Iris pigment epithelial cell (primary cell): ENCODE measurements at places on chromosomes 5 and 9.

DNA sequence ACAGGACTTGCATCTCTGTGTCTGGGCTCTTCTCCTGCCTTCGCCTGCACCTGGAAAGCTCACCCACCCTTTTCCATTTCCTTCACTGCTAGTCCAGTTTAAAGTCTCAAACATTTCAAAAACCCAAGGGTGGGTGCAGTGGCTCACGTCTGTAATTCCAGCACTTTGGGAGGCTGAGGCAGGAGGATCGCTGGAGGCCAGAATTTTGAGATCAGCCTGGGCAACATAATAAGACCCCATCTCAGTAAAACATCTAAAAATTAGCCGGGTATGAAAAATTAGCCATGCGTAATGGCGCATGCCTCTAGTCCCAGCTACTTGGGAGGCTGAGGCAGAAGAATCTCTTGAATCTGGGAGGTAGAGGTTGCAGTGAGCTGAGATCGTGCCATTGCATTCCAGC, 139.9 kb upstream of the RETREG1 start:
- DNase-seq, result no peak

DNA sequence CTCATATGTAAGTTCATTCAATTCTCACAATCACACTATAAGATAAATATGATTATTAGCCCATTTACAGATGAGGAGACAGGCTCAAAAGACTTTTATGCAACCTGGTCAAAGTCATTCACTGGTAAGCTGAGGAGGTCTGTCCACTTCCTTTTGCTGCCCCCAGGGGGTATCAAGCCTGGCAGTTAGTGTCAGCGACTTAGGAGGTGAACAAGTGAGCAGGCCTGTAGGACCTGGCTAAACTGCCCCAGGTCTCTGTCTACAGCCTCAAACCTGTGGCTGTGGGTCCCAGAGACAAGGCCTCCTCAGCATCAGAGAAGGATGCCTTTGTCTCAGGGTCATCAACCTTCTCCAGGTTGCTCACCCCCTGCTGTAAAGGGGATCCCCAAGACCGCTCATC, 10.4 kb downstream of the TGFBI start:
- DNase-seq, result no peak

DNA sequence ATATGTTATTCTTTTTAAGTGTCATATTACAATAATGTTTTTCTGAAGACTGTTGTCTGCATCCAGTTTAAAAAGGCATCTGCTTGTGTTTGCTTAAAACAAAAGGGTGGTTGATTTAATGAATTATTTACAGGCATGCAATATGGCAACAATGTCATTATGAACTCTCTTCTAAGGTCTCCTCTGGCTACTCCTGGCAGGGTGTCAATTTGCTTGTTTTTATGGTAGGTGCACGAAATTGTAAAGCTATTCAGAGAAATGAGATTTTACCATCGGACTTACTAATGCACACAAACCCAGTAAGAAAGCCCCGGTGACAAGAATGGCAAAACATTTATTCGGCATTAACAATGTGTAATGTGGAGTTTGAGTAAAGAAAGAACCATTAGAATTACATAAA, 539.8 kb upstream of the ZNF608 start:
- no peak for DNase-seq

DNA sequence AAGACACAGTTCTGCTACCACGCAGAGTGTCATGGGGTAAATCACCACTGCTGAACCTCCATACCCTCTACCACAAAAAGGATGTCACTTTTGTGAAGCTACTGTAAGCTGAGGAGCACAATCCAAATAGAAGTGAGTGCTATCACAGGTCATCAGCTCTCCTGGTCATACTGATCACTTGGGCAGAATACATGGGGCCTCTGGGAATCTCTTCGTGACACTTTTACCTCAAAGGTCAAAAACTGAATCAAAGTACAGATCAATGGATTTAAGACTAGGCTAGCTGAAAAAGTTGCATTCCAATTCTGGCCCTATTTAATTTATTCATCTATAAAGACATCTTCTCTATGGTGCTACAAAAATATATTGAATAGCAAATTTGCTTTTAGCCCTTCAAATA, 115.5 kb downstream of the MPDZ start:
- DNase-seq, result no peak

GRCh38 chr5:137181667-137182066, 317.5 kb downstream of the SPOCK1 start:
- DNase-seq, result no peak

DNA sequence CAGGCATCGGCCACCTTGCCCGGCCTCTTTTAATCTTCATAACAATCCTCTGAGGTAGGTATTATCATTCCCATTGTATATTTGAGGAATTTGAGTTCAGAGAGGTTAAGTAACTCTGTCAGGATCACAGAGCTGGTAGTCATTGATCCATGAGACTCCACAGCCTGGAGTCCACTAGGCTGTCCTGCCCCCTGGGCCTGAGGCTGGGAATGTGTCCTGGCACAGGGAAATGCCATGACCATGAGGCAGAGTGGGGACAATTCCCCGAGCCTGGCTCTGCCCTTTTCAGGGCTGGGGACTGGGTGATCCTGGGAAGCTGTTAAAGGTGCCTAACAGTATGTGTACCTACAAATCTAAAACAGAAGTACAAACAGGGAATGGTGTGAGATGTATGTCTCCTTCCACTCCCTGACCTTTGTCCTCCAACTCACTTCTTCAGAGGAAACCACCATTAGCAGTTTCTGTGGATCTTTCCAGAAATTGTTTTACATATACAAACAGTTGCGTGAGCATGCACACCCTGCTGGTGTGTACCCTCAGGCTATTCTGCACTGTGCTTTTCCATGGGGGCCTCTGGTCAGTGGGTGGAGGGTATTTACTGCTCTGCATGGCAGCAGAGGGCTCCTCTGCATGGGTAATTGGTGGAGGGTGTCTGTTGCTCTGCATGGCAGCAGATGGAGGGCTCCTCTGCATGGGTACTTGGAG, 53.8 kb downstream of the NDST1 start:
- no peak for DNase-seq

GRCh38 chr9:3865141-3865772, 339.5 kb upstream of the RFX3 start:
- peak; percentile 50 for DNase-seq

GRCh38 chr5:181054871-181055459, 14.9 kb downstream of the BTNL9 start:
- no peak for DNase-seq

GRCh38 chr5:75235711-75236110, 967 bp downstream of the ANKRD31 start:
- DNase-seq, result no peak

- no peak for DNase-seq
Measured at GRCh38 chr5:151541571-151541970, 49.6 kb downstream of the FAT2 start.

- peak; percentile 24 for DNase-seq
Measured at GRCh38 chr9:75979362-75979761, 88.9 kb downstream of the PCSK5 start.

GRCh38 chr9:4147476-4148230, 152.2 kb downstream of the GLIS3 start:
- DNase-seq, result no peak

DNA sequence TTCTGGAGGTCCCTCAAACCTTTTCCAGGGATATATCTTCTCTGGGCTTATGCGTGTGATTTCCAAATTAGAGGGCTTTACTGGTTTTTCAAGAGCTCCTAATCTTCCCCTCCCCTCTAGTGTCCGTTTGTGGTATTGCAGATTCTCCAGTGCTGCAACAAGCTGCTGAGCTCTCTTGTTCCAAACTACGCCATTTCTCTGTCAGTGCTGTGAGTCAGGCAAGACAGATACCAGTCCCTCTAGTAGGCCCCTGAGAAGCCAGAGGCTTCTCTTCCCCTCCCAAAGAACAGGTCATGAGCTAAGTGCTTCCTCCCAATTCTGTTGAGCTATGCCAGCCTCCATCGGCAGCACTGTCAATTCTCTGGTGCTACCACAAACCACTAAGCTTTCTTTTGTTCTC, 149.5 kb downstream of the FANCC start:
- peak; percentile 96 for DNase-seq

- DNase-seq, result no peak
Measured at GRCh38 chr5:39525271-39525670, 100.5 kb upstream of the DAB2 start.

GRCh38 chr5:172892713-172893112, 58.7 kb downstream of the ERGIC1 start:
- no peak for DNase-seq

GRCh38 chr5:135217669-135218485, 181.2 kb downstream of the MACROH2A1 start:
- no peak for DNase-seq

GRCh38 chr9:93505541-93506132, 52.3 kb upstream of the FAM120AOS start:
- peak; percentile 48 for DNase-seq

DNA sequence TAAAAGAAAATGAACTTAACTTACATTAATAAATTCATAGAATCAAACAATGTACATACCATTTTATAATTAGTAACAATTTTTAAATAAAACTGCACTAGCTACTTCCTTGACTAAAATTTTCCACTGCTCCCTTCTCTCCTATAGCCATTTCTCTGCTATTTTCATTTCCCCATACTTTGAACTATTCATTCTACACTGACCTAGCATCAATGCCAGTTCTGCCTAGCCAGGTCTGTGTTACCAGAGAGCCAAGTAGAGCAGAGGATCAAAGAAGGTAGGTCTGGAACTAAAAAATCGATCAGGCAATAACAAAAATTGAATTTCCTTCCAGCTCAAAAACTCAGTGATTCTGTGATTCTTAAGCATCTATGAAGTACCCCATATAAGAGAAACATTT, 84.5 kb downstream of the ERMP1 start:
- no peak for DNase-seq

DNA sequence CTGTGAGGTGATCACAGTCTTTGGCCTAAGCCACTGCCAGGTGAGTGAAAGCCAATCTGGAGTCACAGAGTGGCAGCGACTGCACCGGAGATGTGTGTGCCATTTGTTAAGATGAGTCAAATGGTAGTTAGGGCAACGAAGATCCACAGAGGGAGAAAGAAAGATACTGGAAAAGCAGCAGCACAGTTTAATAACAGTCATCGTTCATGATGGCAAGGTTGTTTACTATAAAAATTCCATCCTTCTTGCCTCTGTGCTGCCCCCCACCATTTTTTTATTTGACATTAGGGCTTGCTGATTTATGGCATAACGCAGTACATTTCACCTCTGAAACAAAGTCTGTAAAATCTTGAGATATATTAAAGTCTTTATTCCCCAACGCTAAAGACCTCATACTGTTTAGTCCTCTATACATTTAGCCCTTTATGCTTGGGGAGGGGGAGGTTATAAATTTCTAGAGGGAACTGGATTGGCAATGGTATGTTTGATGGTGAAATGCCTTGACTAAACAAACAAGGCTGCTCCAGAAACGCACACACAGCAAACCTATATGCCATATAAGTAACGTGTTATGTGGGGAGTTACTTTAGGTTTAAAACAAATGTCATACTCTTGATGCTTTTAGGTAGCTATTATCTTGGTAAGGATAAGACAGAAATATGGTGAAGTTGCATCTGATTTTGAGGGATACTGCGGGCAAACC, 55.8 kb upstream of the ABL1 start:
- peak; percentile 26 for DNase-seq

DNA sequence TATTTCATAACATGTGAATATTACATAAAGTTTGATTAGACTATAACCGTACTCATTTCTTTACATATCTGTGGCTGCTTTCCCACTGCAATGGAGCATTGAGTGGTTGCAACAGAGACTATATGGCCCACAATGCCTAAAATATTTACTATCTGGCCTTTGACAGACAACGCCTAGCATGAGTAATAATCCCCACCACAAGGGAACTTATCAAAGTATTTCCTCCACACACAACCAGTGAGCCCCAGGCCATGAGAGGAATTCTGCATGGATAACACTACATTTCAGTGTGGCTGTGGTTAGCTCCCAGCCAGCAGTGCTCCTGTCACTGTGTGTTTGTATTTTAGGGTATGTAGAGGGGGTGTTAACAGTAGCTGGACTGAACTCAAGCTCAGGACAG, 54.8 kb downstream of the FAM81B start:
- peak; percentile 88 for DNase-seq

DNA sequence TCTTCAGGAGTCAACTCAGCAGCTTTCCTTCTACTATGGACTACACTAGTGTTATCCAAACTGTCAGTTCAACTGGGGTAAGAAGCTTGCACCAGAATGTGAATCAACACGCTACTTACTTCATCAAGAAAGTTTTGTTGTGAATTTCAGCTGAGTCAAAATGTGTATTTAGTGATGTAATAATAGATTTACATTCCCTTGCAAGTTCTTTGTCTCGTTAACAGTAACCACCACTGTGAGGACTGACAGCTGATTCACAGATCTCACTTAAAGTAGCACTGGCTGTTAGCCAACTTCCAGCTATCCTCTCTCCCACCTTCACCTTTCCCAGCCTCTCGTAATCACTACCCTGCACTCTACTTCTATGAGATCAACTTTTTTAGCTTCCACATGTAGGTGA, 445.3 kb downstream of the NTRK2 start:
- DNase-seq, result peak; percentile 0

GRCh38 chr5:175378444-175379028, 65.4 kb downstream of the DRD1 start:
- DNase-seq, result no peak

DNA sequence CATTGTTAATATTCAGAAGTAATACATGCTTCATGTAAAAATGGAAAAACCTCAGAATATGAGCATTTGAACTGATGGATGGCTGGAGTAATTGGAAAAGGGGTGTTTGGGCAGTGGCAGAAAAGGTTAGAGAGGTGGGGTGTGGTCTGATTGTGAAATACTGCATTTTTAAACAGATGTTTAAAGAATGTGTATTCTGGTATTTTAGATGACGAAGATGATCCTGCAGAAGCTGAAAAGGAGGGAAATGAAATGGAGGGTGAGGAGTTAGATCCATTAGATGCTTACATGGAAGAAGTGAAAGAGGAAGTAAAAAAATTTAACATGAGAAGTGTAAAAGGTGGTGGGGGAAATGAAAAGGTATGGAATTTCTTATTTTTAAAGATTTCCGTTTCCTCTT, 18.8 kb downstream of the DDX46 start:
- peak; percentile 9 for DNase-seq

DNA sequence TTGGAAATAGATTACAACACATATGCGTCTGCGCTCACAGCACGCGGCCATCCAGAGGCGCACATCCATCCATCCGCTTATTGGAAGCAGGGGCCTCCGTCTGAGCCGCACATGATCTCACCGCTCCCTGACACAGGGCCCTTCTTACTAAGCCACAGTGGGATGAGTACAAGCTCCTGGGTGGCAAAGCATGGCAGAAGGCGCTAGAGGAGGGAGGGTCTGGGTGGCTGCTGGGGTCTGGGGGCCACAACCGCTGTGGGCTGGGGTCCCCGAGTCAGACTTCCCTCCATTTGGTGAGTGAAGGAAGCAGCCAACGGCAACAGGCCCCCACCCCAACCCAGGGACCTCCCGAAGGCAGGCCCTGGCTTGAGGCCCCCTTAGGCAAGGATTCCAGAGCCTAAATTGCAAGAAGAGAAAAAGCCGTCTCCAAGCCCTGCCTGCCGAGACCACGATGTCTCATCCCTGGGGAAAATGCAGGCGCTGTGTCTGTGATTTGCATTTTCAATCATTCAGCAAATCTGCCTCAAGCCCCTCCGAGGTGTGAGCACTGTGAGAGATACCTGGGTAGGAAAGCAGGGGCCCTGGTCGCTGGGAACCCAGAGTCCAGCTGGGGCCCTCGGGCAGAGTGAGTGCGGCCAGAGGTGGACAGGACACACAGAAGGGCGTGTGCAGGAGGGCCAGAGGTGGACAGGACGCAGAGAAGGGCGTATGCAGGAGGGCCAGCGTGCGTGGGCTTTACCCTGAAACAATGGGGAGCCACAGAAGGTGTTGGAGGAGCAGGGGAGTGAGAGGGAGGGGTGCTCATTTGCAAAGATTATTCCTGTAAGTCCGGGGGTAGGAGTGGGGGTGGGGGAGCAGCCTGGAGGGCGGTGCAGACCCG, 135.7 kb downstream of the OLFM1 start:
- DNase-seq, result no peak
